ENCODE measurements at places on chromosomes 4 and X.

GRCh38 chr4:130573742-130574141, 1477.8 kb downstream of the C4orf33 start:
- DNase-seq, result no peak

DNA sequence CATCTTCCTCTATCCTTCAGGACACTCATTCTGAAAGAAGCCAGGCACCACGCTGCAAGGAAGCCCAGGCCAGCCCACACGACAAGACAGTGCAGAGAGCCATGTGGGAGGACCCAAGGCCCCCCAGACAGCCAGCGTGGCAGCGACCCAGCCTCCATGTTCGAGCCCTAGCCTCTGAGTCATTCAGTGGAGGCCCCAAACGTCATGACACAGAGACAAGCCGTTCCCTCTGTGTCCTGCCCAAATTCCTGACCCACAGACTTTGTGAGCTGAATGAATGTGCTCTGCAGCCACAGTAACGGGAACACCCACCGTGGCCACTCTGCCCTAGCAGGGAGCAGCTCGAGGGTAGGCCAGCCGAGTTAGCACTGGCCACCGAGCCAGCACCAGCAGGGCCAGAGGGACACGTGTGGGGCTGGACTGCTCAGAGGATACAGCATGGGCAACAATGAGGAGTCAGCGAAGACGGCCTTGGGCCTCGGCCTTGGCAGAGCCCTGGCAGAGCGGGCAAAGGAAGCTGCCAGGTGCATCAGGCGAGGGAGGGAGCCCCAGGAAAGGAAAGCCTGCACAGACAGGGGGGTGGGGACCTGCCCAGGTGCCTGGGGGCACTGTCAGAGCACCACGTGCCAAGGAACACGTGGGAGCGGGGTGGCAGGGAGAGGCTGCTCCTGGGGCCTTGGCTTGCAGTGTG, 8.6 kb downstream of the BLOC1S4 start:
- no peak for DNase-seq

GRCh38 chr4:5708449-5709206, at the start of gene EVC2:
Gene EVC2, minus strand, starts transcription at chr4:5708559. Its CDS starts 46 bp downstream, at chr4:5708513.
- no peak for DNase-seq

DNA sequence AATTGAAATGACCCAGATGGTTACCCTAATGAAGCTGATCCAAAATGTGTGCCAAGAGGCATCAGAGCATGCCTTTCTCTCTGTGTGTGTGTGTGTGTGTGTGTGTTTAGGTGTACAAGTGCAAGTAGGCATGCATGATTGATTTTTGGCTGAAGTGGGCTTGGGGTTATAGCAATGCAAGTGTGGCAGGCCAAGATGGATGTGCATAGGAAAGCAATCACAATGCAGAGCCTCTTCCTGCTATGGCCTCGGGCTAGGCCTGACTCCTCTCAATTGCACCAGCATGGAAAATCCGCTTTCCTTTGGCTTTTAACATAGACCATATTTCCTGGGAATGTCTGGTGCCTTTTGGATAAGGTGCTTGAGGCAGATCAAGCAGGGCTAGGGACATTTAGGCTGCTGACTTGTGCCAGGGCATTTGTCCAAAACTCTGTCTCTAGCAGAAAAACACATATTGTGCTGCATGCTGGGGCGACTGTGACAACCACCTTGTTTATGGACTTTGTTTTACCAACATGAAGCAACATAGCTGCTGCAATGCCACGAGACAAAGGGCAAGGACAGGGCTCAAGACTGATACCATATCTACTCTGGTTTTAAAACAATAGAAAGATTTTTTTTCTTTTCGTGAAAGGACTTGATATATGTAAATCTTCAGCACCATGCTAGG, 395.7 kb downstream of the RAPGEF2 start:
- DNase-seq, result no peak

DNA sequence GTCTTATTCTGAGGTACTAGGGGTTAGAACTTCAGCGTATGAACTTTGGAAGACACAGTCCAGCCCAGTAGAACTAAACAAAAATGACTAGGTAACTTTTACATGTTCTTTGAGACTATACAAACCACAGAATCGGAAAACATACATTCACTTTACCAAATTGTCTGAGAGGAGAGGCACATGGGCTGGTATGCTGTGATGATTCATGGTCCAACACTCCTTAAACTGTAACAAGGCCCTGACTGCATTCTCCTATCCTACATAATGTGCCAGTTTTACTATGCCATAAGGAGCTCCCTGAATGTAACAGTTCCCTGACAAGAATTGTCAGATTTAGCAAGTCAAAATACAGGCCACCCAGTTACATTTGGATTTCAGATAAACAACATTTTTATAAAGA, 640.0 kb downstream of the RAB28 start:
- DNase-seq, result no peak

DNA sequence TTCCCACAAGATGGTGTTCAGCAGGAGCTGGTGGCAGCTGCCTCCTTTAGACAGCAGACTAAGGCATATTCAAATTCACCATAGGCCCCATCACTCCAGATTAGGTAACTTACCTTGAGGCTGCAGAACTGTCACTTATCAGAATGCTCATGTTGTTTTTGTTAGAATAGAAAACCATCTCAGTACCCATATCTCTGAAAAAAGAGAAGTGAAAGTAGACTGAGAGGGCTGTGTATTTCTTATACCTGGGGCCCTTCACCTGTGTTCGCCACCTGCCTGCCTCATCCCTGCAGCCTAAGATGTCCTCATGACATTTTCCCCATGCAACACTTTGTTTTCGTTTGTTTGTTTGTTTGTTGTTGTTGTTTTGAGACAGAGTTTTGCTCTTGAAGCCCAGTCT, 32.9 kb upstream of the SPRY1 start:
- DNase-seq, result no peak

DNA sequence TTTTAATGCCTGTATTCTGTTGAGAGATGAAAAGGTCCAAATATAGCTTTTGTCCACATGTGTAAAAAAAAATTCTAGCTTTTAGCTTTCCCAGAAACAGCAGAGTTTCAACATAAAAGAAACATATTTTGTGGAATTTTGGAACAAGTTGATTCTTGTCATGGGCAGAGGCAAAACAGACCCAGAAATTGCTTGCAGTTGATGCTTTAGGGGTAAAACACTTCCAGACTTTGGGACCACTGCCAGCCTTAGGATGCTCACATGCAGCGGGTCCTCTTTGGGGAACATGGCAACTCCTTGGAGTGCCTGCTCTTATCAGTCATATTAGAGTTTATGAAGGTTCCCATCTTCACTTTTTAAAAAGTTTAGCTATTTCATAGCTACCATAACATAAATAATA, 30.4 kb downstream of the DCLK2 start:
- no peak for DNase-seq

DNA sequence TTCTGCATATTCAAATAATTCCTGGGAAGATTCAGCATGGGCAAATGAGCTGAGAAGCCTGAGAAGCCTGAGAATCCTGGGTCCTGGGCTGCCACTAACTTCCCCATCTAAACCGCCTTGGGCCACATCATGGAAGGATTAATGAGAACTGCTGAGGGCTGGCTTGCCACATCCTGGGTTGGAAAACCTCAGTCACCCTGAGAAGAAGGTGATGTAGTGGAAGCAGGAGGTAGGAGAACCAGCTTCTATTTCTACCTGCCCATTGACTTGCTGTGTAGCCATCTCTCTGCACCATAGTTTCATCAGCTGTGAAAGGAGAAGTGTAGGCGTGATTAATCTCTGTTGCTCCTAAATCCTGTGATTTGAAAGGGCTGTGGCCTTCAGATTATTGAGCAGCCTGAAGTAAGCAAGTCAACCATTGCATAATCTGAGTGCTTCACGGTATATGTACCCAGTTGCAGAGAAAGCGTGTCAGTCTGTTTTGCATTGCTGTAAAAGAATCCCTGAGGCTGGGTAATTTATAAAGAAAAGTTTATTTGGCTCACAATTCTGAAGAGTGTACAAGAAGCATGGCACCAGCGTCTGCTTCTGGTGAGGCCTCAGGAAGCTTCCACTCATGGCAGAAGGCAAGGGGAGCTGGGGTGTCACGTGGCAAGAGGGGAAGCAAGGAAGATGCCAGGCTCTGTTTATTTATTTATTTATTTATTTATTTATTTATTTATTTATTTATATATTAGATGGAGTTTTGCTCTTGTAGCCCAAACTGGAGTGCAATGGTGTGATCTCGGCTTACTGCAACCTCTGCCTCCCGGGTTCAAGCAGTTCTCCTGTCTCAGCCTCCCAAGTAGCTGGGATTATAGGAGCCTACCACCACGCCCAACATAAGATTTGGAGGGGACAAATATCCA, 140.9 kb upstream of the ATP6AP2 start:
- DNase-seq, result no peak

- DNase-seq, result no peak
Measured at GRCh38 chr4:95541889-95542607, 6.7 kb downstream of the UNC5C start.

- DNase-seq, result no peak
Measured at GRCh38 chr4:186946682-186947294, 223.1 kb upstream of the FAT1 start.

GRCh38 chr4:30903502-30904214, 183.5 kb downstream of the PCDH7 start:
- DNase-seq, result no peak

GRCh38 chrX:318739-319578, at the start of gene GTPBP6:
Gene GTPBP6, minus strand, starts transcription at chrX:318796. Its CDS starts 9 bp downstream, at chrX:318787.
- DNase-seq, result peak; percentile 98

DNA sequence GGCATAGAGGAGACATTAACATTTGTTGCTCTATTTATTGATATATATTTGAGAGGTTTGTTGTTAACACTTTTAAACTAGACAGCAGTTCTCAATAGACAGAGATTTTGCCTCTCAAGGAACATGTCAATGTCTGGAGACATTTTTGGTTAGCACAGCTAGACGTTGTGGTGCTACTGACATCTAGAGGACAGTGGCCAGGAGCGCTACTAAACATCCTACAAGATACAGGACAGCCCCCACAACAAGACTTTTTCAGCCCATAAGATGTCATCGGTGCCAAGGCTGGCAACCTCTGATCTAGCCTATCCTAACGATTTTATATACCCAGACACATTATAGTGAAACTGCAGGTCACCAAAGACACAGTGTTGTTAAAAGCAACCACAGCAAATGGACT, 18.4 kb upstream of the CTSO start:
- no peak for DNase-seq

- no peak for DNase-seq
Measured at GRCh38 chrX:72128881-72129280, 2.8 kb downstream of the RTL5 start.

DNA sequence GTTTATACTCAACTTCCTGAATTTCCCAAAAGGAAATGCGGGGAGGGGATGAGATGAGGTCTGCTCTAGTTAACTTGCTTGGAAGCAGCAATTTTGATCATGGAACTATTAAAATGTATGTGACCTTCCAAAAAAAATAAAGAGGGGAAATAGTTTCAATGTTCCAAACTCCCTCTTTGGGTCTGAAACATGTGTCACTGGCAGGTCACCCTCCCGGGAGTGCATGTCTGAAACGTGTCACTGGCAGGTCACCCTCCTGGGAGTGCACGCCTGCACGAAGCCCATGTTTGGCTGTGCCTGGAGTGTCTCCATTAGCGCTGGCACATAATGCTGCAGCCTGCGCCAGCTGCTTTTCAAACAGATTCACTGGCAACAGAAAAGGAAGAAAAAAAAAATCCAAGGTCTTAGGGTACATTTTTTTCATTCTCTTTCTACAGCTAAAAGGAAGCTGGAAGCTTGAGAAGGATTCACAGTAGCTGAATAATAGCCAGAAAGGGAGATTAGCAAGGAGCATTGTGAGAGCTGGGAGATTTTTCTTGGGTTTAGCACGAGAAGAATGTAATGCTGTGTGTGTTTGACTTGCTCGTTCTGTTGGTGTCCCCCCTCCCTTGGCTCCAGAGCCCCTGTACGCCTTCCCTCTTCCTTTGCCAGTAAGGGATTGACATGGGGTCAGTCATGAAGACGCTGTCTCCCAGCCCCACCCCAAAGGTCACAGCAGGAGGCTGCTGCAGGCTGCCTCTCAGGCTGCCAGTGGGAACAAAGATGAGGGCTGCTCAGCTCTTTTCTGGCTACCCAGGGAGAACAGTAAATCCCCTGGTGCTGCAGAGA, 39.2 kb upstream of the TLR3 start:
- no peak for DNase-seq

- DNase-seq, result peak; percentile 76
Measured at GRCh38 chr4:105708181-105709080, at the start of the genes GSTCD and INTS12. Gene GSTCD, plus strand, starts transcription at chr4:105708784. Its CDS starts 8,830 bp downstream, at chr4:105717614. Gene INTS12, minus strand, starts transcription at chr4:105708689. Its CDS starts 8,684 bp downstream, at chr4:105700005.

DNA sequence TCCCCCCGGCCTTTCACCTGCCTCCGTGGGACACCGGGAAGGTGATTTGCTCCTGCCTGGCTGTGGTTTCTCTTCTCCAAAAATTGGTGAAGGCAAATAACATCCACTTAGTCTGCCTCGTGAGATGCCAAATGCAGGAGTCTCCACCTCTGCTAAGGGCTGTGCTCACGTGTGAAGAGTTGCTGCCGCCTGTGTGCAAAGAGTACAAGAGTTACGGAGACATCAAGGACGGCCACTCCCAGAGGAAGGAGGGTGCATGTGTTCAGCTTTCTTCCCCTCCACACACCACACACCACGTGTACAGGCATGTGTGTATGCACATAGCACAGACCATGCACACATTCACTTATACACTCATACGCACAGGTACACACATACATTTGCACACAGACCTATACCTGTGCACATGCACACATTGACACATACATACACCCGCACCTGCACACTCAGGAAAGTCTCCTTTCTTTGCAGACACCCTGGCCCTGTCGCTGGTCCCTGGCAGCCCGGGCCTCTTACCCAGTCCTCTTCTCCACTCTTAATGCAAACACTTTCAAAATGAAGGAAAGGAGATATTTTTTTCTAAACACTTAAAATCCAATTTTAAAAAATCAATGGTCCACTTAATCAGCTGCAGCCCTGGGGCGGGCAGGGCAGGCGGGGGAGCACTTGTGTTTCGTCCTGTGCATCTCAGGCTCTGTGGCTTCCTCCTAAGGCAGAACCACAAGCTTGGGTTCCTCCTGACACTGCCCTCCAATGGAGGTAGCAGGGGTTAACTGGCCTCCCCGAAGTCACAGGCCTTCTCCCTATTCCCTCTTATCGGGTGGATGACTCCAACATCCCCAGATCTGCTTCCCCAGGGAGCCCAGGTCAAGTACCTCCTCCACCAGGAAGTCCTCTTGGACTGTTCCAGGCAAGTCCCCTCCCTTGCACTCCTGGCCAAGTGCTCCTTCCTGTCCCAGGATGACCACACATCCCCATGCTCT, 103.0 kb downstream of the CPZ start:
- no peak for DNase-seq

- DNase-seq, result no peak
Measured at GRCh38 chr4:84957514-84958420, 8.7 kb downstream of the WDFY3 start.

DNA sequence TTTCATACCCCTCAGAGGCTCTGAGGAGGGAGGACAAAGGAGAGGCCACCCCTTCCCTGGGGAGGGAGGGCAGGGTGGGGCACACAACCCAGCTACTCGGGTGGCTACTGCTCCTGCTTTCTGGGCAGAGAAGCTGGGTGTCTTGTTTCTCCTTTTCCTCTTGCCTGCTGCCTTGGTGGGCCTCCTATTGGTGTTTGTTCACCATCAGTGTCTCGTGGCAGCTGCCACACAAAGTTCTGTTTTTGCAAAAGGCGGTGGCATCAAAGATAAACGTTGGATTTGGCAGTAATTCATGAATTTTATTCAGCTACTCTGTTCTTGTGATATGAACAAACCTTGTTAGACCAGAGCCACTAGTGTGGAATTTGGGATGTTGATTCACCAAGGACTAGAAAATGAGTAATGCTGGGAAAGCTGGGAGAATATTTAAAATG, 153.0 kb upstream of the SCML1 start:
- DNase-seq, result no peak

Measured in stimulated activated CD8-positive, alpha-beta memory T cell treated with anti-CD3 and anti-CD28 coated beads, Interleukin-7, amount 100 ng/mL, for 4 hours (primary cell).